ENCODE measurements at places on chromosomes 2 and 18.

DNA sequence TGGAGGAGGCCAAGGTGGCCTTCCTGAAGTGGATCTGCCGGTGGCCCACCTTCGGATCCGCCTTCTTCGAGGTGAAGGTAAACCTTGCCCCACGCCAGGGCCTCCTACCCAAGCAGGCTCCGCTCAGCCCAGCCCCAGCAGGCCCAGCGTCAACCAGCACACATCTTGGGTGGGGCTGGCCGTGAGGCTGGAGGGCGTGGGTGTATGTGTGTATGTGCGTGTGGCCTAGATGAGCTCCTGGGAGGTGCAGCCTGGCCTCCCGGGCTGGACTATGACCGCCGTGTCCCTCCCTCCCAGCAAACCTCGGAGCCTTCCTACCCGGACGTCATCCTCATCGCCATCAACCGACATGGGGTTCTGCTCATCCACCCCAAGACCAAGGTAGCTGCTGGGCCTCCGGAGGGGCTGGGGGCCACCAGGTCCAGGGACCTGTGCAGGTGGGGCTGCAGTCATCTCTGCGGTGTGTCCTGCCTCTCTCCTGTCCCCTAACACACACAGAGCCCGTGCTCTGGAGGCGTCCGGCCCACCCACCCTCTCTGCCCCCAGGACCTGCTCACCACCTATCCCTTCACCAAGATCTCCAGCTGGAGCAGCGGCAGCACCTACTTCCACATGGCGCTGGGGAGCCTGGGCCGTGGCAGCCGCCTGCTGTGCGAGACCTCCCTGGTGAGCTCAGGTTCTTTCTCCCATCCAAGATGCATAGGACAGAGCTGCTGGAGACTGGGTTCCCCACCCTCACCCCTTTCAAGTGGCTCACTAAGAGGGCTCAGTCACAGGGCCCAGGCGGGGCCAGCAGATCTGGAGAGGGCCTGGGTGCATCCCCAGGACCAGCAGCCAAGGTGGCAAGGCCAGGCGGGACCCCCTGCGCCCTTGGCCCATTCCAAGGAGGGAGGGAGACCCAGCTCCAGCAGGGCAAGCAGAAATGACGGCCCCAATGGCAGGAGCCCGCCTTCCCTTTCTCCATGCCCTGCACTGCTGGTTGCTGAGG, 9.4 kb upstream of the GPR17 start:
- no peak for DNase-seq

DNA sequence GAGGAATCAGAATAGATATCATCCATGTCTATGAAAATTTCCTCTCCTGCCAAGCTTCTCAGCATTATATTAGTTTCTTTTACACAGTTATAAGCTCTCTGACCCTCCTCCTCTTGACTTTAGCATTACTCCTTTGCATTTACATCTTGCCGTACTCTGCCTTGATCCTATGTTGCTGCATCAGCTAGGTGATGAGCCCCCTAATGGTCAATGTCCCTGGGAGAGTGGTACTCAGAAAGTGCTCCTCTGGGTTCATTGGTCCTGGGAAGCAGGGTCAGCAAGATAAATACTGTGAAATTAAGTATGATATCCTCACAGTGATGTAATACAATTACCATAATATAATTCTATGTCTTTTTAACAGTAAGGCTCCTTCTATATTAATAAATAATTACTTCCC, 74.1 kb downstream of the PKP4 start:
- no peak for DNase-seq

GRCh38 chr18:8860845-8861642, 155.7 kb downstream of the MTCL1 start:
- DNase-seq: no peak

GRCh38 chr18:70195014-70195614, 10.4 kb downstream of the RTTN start:
- DNase-seq: no peak

- DNase-seq: no peak
Observed at GRCh38 chr2:42722320-42723190, 41.4 kb downstream of the OXER1 start.

- DNase-seq: no peak
Observed at GRCh38 chr2:57981083-57981768, 65.4 kb upstream of the VRK2 start.

- no peak for DNase-seq
Observed at GRCh38 chr2:21310493-21310892, 186.7 kb downstream of the TDRD15 start.

DNA sequence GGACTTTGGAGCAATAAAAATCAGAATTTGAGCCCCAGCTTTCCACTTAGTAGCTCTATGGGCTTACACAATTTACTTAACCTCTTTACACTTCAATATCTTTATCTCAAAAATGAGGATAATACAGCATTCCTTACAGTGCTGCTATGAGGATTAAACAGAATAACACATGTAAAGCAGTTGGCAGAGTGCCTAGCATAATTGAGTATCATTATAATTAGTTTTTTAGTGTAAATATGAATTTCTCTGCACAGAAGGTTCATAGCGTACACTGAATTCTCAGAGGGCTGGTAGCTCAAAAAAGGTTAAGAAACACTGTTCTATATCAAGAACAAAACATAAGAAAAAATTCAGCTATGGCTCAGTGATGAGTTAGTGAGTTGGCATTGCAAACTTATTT, 190.4 kb upstream of the CYP26B1 start:
- no peak for DNase-seq

GRCh38 chr2:164840458-164840929, 1.1 kb downstream of the COBLL1 start:
- no peak for DNase-seq

Data from stimulated activated CD4-positive, alpha-beta T cell treated with anti-CD3 and anti-CD28 coated beads, Interleukin-1b, Interleukin-23, amount 100 ng/mL, for 1 hour (primary cell).